ENCODE measurements at places on chromosomes 13 and 19. TPM values are rescaled to one million over a fixed set of nuclear protein-coding genes. Genes with fewer than 3 reads are reported as not detected.

CARD8 gene
- total RNA-seq = 17.4 TPM

PRX gene
- 2.7 TPM for total RNA-seq

RDH8 gene
- total RNA-seq = not detected

CYP2A13 gene
- total RNA-seq = not detected

CYP2A7 gene
- not detected for total RNA-seq

PROZ gene
- not detected for total RNA-seq

SLC25A41 gene
- not detected for total RNA-seq

GRIN3B gene
- not detected for total RNA-seq

ZNF527 gene
- 5.4 TPM for total RNA-seq

ATP4A gene
- total RNA-seq = not detected

CYP4F11 gene
- not detected for total RNA-seq

FAM216B gene
- under 0.01 TPM for total RNA-seq

PLPPR2 gene
- 10.6 TPM for total RNA-seq

All from osteoblast (primary cell).